Activated T-cell treated with anti-CD3 and anti-CD28 coated beads, Interleukin-2, amount 50 U/mL, for 72 hours (primary cell): ENCODE measurements at places on chromosomes 1 and 21. TPM values are rescaled to one million over a fixed set of nuclear protein-coding genes. Genes with fewer than 3 reads are reported as not detected.
A peak's percentile ranks its signal among the peaks of the same experiment; 100 is the strongest.

DNA sequence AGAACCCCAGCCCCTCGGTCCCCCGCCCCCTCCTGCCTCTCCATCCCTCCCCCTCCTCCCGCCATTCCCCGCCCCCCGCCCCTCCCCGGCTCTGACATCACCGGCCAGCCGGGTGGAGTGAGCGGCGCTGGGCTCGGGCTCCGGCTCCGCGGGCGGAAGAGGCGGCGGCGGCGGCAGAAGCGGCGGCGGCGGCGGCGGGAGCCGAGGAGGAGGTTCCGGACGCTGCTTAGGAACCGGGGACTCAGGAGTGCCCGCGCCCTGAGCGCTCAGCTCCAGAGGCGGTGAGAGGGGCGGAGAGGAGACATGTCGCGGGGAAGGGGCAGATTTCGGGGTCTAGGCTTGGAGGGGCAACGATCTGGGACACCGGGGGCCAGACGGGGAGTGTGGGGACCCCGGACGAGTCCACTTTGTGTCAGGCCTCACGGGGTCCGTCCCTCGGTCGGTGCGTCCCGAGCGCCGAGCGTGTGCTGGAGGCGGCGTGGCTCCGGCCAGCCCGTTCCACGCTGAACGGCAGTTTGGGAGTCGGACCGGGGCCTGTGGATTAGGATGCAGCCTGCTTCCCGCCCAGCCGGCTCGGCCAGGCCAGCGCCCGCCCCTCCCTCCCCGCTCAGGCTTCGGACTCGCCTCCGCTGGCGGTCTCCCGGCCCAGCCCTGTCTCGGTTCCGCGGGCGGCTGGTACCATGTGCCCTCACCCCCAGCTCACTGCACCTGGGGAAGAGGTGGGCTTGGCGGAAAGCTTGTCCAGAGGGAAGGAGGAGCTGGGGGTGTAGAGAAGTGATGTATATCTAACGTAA lies at the start of gene PEA15:
Gene PEA15 (plus strand): TSS at position 143 of the 794 bp plus-strand sequence. CDS start 6,161 bp downstream, outside the sequence.
- no peaks in the 10 kb centered on the region for H3K27me3 ChIP-seq
- H3K4me1 ChIP-seq, result peaks cover 49% of the 10 kb centered on the region
- H3K36me3 ChIP-seq, result peaks cover 1% of the 10 kb centered on the region
- H3K27ac ChIP-seq, result peak within 1 kb of the TSS; percentile 83
- peak within 1 kb of the TSS; percentile 85 for H3K4me3 ChIP-seq
- DNase-seq, result peak; percentile 84

DNA sequence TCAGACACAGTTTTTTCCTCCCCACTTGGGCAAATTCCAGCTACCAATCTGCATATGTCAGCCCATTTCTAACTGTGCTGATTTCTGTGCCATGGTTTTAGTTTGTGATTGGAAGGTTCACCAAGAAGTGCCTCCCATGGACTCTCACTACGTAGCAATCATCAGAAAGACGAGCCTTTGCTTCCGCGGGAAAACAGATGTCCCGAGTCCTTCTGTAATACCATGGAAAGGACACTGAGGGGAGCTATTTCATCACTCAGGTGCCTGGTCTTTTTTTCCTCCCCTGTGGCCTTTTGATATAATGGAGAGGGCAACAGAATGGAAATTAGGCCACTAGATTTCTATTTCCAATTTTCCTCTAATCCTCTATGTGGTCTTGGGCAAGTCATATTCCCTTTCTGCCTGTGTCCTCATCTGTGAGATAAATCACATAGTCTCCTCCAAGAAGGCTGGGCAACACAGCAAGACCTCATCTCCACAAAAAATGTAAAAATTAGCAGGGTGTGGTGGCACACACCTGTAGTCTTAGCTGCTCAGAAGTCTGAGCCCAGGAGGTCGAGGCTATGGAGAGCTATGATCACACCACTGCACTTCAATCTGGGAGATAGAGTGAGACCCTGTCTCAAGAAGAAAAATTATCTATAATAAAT lies 24.8 kb downstream of the LEMD1 start:
- H3K27ac ChIP-seq, result no peak overlapping the region
- peaks cover 20% of the 10 kb centered on the region for H3K27me3 ChIP-seq
- H3K4me3 ChIP-seq, result no peak overlapping the region
- peak; percentile 8 for DNase-seq

DNA sequence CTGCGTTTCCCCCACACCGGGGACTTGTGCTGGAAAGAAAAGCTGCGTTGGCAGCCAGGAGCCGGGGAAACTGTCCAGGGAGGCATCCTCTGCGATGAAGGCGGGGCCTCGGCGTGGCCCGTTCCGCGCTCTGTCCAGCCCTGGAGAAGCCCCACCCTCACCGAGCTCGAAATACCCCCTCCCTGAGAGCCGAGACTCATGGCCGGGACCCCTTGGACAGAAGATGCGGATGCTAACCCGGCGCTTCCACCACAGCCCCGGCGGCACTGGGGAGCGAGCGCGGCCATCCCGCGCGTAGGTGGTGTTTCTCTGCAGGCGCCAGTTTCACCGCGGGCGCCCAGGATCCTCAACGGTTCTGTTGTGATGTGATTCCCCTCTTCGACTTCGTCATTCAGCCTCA lies 31.6 kb downstream of the PDE9A start:
- H3K4me3 ChIP-seq, result peak overlapping the region; percentile 87
- H3K4me1 ChIP-seq, result peaks cover 51% of the 10 kb centered on the region
- H3K27me3 ChIP-seq, result no peaks in the 10 kb centered on the region

GRCh38 chr1:1833456-1833855 lies 55.2 kb upstream of the NADK start:
- peak overlapping the region; percentile 58 for H3K27ac ChIP-seq
- H3K4me1 ChIP-seq, result peaks cover 39% of the 10 kb centered on the region
- peaks cover 6% of the 10 kb centered on the region for H3K36me3 ChIP-seq
- H3K27me3 ChIP-seq, result no peaks in the 10 kb centered on the region
- no peak overlapping the region for H3K4me3 ChIP-seq
- DNase-seq, result no peak

TSSK3 gene
- total RNA-seq, result 1.9 TPM

DNA sequence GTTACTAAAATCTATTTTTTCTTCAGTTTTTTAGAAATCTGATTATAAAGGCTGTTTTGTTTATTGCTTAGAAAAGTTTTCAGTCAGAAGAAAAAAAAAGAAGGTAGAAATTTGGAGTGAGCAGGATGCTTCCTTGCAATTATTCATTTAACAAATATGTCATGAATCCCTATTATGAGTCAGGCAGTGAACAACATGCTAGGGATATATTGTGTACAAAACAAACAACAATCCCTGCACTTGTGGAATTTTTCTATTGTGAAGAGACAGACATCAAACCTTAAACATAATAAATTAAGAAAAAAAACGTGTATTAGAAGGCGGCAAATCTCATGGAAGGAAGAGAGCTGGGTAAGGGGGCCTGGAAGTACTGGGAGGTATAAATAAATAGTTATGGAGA lies 664.1 kb upstream of the CAMK1G start:
- no peaks in the 10 kb centered on the region for H3K27me3 ChIP-seq
- H3K4me1 ChIP-seq, result no peaks in the 10 kb centered on the region
- no peak overlapping the region for H3K27ac ChIP-seq

DNA sequence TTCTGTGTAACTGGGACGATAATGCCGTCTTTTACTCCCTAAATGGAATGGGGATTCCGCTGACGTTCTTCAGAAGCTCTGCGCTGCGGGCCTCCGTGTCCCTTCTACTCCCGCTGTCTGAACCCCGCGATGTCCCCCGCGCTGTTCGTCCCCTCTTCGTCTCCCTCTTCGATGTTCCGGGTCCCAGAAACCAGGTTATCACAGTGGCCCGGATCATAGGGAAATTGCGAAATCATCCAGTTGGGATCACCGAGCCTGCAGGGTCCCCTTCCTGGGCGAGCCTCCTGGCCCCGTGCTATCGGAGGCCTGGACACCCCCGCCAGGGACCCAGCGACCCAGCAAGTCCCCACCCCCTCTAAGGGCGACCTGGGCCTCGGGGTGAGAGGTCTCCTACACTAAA lies 154.2 kb downstream of the PPIAL4G start:
- H3K4me1 ChIP-seq, result peaks cover 24% of the 10 kb centered on the region
- H3K27me3 ChIP-seq, result peaks cover 46% of the 10 kb centered on the region
- H3K36me3 ChIP-seq, result peaks cover 2% of the 10 kb centered on the region
- no peak for DNase-seq
- peak overlapping the region; percentile 52 for H3K4me3 ChIP-seq
- H3K27ac ChIP-seq, result no peak overlapping the region

VHLL gene
- 0.65 TPM for total RNA-seq

MSH4 gene
- total RNA-seq, result 0.99 TPM

- no peak for DNase-seq
- H3K4me1 ChIP-seq, result peaks cover 12% of the 10 kb centered on the region
- H3K4me3 ChIP-seq, result no peak overlapping the region
- no peaks in the 10 kb centered on the region for H3K36me3 ChIP-seq
Observed at GRCh38 chr1:204683284-204684205, 2.0 kb downstream of the LRRN2 start.

SMYD3 gene
- total RNA-seq, result 21.0 TPM

DNA sequence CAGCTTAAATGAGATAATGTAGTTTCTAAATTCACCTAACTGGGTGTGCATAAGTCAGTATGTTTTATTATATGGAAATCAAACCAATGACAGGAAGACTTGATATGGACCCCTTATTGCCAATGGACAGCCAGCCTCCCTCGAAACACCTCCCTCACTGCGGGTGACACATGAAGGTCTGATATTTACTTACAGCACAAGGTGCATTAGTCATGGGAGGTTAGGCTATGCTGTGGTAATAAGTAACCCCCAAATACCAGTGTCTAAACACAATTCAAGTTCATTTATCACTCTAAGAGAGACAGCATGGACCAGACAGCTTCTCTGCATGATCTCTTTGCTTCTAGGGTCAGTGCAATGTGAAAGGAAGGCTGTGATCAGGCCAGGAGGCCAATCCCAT lies 126.0 kb upstream of the KCNJ6 start:
- no peak for DNase-seq
- no peak overlapping the region for H3K27ac ChIP-seq
- H3K27me3 ChIP-seq, result peaks cover 24% of the 10 kb centered on the region
- no peak overlapping the region for H3K4me3 ChIP-seq
- no peaks in the 10 kb centered on the region for H3K36me3 ChIP-seq
- no peaks in the 10 kb centered on the region for H3K4me1 ChIP-seq

DNA sequence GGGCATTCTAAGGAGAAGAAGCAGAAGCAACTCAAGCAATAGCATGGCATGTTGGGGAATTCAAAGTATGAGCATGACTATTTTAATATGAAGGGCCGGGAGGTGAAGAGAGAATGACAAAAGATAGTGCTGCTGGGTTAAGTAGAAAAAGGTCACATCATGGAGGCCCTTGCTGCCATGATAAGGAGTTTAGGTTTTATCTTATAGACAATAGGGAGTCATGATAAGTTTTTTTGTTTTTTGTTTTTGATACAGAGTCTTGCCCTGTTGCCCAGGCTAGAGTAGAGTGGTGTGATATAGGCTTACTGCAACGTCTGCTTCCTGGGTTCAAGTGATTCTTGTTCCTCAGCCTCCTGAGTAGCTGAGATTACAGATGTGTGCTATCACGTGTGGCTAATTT lies 3.1 kb downstream of the BNIPL start:
- no peaks in the 10 kb centered on the region for H3K27me3 ChIP-seq
- H3K4me3 ChIP-seq, result no peak overlapping the region
- no peak for DNase-seq
- H3K4me1 ChIP-seq, result no peaks in the 10 kb centered on the region
- H3K27ac ChIP-seq, result no peak overlapping the region

MMP23B gene
- 1.5 TPM for total RNA-seq

- H3K4me3 ChIP-seq, result no peak overlapping the region
- H3K27me3 ChIP-seq, result peaks cover 27% of the 10 kb centered on the region
- no peak for DNase-seq
- no peaks in the 10 kb centered on the region for H3K4me1 ChIP-seq
- H3K27ac ChIP-seq, result no peak overlapping the region
Observed at GRCh38 chr1:18443587-18444520, 36.9 kb upstream of the KLHDC7A start.

SPRR2B gene
- not detected for total RNA-seq

- H3K27me3 ChIP-seq, result peaks cover 6% of the 10 kb centered on the region
- no peak for DNase-seq
- no peaks in the 10 kb centered on the region for H3K36me3 ChIP-seq
- H3K27ac ChIP-seq, result no peak overlapping the region
Observed at GRCh38 chr1:178564086-178564782, 51.3 kb downstream of the TEX35 start.

- H3K4me3 ChIP-seq, result no peak overlapping the region
- no peaks in the 10 kb centered on the region for H3K27me3 ChIP-seq
- no peak overlapping the region for H3K27ac ChIP-seq
- H3K36me3 ChIP-seq, result no peaks in the 10 kb centered on the region
Observed at GRCh38 chr1:80384959-80385358, 1378.4 kb upstream of the ADGRL4 start.

- H3K4me3 ChIP-seq, result peak overlapping the region; percentile 90
- H3K36me3 ChIP-seq, result no peaks in the 10 kb centered on the region
- H3K27me3 ChIP-seq, result no peaks in the 10 kb centered on the region
- no peak overlapping the region for H3K27ac ChIP-seq
- DNase-seq, result no peak
- peaks cover 24% of the 10 kb centered on the region for H3K4me1 ChIP-seq
Observed at GRCh38 chr21:42495765-42496119, 282 bp downstream of the RSPH1 start.

MEGF6 gene
- 4.9 TPM for total RNA-seq

FAM163A gene
- total RNA-seq, result not detected

DNA sequence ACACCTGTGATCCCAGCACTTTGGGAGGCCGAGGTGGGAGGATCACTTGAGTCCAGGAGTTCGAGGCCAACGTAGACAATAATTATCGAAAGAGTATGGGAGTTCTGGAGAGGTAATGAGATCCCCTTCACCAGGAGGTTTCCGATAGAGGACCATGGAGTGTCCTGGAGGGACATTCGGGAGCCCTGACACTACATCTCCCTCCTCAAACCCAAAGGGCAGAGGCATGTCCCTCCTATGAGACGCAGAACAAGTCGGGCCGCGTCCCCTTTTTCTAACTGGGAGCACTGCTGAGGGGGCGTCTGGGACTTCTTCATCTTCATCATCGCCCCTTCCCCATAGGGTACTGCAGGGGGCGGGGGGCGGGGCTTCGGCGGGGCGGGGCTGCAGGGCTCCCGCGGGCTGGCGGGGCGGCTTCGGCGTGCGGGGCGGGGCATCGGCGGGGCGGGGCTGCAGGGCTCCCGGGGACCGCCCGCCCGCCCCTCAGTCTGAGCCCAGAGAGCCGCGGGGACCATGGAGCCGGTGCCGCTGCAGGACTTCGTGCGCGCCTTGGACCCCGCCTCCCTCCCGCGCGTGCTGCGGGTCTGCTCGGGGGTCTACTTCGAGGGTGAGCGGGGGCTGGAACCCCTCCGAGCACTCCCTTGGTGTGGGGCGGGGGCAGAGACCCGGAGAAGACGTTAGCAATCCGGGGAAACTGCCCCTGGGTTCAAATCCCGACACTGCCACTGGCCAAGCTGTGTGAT lies at the start of gene THEMIS2:
Gene THEMIS2 (plus strand): TSS at position 486 of the 743 bp plus-strand sequence. CDS start 28 bp downstream, at position 514.
- H3K4me3 ChIP-seq, result peak within 1 kb of the TSS; percentile 93
- H3K36me3 ChIP-seq, result peaks cover 8% of the 10 kb centered on the region
- peak; percentile 86 for DNase-seq
- H3K27me3 ChIP-seq, result no peaks in the 10 kb centered on the region

CRYAA gene
- not detected for total RNA-seq

GRCh38 chr1:107946794-107947193 lies 18.2 kb downstream of the VAV3 start:
- H3K4me3 ChIP-seq, result no peak overlapping the region
- H3K27ac ChIP-seq, result no peak overlapping the region
- peaks cover 6% of the 10 kb centered on the region for H3K27me3 ChIP-seq
- no peaks in the 10 kb centered on the region for H3K36me3 ChIP-seq
- peaks cover 43% of the 10 kb centered on the region for H3K4me1 ChIP-seq

GRCh38 chr1:100861379-100861778 lies 33.3 kb downstream of the EXTL2 start:
- H3K27me3 ChIP-seq, result no peaks in the 10 kb centered on the region
- H3K4me3 ChIP-seq, result no peak overlapping the region
- H3K36me3 ChIP-seq, result no peaks in the 10 kb centered on the region
- no peak for DNase-seq
- H3K4me1 ChIP-seq, result no peaks in the 10 kb centered on the region
